Non-pigmented ciliary epithelial cell (primary cell): ENCODE measurements at places on chromosomes 2 and 18.

- no peak for DNase-seq
Measured at GRCh38 chr2:7449298-7449697, 532.1 kb downstream of the RNF144A start.

GRCh38 chr2:143486976-143487375, 357.8 kb downstream of the ARHGAP15 start:
- no peak for DNase-seq

GRCh38 chr2:228446734-228447133, 265.2 kb upstream of the SPHKAP start:
- DNase-seq: no peak

GRCh38 chr2:208255557-208256106, 761 bp upstream of the IDH1 start:
- DNase-seq: no peak

GRCh38 chr2:10161206-10161931, 38.8 kb downstream of the RRM2 start:
- no peak for DNase-seq

- DNase-seq: no peak
Measured at GRCh38 chr2:74525717-74526648, at the start of gene DQX1. TSS of gene DQX1 (minus strand) at chr2:74526231. CDS start at chr2:74525729, 502 bp downstream.

DNA sequence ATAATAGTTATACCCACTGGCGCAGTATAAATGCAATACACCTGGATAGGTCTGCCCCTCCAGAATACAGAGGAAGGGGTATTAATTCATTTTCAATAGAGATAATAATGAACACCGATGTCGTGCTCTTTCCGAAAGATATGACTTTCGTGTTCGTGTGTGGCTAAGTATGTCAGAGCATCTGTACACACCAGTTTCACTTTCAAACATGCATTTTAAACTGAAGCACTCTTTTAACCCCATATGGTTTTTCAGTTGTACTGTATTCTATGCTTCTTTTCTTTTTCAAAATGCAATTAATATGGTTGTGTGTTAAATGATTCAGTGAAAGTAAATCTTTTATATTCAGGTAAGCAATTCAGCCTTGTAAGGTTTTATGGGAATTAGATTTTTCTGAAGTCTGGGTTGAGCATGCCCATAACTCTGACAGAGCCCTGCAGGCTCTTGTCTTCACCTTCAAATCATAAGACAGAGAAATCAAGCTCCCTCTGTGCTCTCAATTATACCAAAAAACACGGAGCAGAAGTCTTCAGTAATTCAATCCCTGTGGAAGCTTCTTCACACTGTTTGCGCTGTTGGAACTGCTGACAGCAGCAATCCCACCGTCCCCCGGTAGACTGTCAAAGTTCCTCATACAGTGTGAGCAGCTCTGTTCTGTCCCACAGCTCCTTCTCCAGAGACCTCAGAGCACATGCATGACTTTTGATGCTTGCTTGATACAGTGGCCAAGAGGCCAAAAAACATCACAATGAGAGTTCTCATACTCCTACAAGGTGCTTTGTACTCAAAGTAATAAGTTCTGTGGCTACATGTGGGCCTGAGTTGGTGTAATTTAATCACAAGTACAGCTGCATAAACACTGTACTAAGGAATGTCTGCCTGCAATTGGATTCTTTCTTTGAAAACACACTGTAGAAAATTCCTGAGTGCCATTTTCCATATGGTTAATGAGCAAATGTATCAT, 186.8 kb downstream of the ZNF521 start:
- no peak for DNase-seq

DNA sequence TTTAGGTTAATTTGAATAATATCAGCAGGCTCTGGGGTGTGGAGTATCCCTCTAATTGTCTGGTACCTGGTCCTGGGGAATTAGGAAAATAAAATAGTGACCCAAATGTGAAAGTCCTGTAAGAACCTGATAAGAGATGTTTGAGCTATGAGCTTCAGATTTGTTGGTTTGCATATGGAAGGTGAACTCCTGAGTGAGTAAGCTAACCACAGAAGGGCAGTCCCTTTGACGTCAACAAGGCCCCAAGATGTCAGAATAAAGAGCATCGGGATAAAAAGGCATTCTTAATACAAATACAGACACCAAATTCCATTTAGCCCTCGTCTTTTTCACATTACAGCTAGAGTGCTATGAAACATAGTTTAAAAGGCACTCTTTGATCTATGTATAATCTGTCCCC, 1366.3 kb upstream of the TMEFF2 start:
- no peak for DNase-seq

GRCh38 chr2:202609381-202610145, 25.2 kb upstream of the FAM117B start:
- no peak for DNase-seq

DNA sequence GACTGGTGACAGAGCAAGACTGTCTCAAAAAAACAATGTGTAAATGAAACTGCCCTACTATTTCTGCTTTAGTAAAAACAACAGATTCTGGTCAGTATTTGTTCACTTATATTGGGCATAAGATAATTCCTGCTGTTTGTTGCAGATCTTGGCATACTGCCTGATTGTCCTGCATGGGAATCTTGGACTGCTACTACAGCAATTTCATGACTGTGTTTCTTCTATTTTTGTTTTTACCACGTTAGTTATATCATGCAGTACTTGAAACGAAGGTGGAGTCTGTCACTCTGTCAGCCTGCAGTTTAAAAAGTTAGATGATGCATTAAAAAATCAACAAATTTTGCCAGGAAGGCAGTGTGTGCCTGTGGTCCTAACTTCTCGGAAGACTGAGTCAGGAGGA, 14.2 kb upstream of the CLASP1 start:
- DNase-seq: no peak

- DNase-seq: no peak
Measured at GRCh38 chr2:203918839-203919238, 17.7 kb upstream of the ICOS start.

DNA sequence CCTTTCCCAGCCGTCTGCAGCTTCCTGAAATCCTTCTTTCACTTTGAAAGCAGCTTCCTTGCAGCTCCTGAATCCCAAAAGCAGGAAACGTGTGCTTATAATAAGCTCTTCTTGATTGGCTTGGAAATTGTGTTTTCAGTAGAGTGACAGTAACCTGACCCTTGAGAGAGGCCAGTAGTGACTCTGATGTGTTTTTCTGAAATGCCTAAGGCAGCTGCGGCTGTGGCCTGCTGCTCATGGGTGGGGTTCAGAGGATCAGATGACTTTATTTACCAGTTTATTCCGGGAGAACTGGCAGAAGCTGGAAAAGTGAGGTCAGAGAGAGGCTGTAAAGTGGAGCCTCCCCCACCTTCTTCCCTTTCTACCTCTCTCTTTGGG, 31.9 kb upstream of the RPIA start:
- no peak for DNase-seq

- DNase-seq: peak; percentile 94
Measured at GRCh38 chr18:22465859-22466457, 48.2 kb upstream of the CTAGE1 start.

GRCh38 chr2:16165518-16166326, 225.4 kb downstream of the MYCN start:
- DNase-seq: no peak

DNA sequence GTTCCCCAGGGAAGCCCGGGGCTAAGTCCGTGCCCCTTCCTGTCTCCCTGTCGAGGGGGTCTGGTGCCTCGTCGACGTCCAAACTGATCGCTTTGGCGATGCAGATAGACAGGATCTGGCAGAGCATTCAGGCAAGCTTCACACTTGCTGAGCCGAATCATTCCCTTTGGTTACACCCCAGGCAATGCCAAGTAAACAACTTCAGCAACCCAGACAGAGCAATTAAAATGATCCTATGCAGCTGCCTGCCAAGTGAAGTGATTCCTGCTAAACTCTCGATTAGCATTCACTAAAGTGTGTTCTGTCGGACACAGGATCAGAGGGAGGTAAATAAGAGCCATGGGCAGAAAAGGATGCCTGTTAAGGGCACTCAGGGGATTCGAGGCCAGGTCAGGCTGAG, 108.2 kb upstream of the RAB12 start:
- no peak for DNase-seq

- no peak for DNase-seq
Measured at GRCh38 chr2:230814616-230815015, 50.1 kb upstream of the ITM2C start.

- no peak for DNase-seq
Measured at GRCh38 chr2:218583983-218584850, 15.6 kb downstream of the CNOT9 start.

- DNase-seq: no peak
Measured at GRCh38 chr2:160538559-160539355, 45.1 kb upstream of the RBMS1 start.

DNA sequence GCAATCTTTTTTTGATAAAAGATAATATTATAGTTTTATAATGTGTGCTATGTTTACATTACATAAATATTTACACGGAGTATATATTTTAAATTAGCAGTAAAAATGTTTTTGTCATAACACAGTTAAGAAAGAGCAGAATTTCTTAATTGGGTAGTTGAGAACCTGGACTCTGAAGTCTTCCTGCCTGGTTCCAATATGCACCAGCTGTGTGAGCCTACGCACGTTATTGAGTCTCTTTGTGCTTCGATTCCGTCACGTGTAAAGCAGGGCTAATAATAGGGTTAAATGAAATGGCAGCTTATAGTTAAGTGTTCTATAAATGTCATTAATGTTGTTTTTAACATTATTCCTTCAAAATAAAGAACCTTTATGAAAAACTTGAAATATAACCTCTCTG, 1.2 kb upstream of the CCDC88A start:
- no peak for DNase-seq

DNA sequence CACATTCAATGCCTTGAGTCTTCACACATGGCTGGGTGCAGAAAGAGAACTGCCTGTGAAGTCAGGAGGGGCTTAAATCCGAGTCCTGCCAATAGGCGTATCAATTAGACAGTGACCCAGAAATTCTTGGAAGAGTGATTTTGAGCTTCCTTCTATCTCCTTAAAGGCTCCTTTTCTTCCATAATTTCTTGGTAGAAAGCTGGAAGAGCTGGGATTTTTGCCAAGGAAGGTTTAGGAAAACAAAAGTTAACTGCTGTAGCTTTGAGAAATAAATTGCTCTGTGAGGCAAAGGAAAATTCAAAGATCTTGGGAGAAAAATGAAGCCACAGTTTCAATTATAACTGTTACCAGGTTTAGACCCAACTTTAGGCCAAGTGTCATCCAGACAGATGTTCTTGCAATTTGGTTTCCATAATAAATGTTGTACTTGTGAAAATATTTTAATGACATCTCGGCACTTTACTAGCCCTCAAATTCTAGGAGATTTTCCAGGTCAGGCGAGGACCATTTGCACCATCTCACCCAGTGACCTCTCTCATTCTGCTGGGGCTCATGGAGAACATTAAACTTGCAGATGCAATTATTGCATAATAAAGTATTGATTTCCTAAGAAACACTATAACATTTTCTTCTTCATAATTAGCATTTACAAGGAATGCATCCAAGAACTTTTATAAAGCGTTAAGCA, 329.7 kb upstream of the MEIS1 start:
- DNase-seq: no peak

- no peak for DNase-seq
Measured at GRCh38 chr2:177015356-177015923, 197.2 kb upstream of the HNRNPA3 start.

DNA sequence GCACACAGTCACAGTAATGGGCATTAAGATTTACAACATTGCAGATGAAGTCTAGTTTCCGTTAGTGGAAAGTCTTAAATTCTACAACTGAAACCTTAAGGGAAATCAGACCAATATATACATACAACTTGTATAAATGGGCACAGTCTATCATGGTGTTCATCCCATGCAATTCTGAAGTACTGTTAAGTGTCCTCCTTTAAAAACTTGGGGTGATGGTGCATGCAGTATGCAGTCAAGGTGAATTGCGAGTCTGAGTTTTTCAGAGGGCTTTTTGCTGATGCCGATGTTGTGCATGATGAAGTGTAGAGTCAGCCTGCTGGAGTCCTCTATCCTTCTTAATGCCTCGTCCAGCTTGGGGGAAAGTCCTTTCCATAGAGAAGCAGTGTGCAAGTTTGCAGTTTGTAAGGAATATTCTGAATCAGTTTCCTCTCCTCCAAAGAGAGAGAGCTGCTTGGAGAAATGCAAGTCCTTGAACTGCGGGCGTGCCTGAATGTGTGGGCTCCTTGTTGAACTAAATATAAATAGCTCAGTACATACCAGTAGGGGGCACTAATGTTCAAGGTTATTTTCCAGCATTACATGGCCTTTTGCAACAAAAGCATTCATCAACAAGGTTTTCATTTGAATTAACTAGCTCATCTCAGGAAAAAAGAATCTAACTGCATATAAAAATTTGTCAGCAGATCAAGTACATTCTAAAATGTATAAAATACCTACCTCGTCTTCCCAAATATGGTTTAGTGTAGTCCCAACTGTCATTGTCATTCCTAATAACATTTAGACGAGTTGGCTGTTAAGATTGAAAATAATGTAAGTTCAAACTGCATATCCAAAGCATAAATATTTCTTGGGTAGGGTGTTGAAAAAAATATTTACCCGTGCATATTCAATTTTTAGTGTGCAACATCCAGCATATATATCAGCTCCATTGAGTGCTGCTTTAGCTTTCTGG, 21.3 kb downstream of the HNRNPLL start:
- peak; percentile 53 for DNase-seq

- DNase-seq: no peak
Measured at GRCh38 chr18:48376934-48377333, 32.2 kb downstream of the ZBTB7C start.

DNA sequence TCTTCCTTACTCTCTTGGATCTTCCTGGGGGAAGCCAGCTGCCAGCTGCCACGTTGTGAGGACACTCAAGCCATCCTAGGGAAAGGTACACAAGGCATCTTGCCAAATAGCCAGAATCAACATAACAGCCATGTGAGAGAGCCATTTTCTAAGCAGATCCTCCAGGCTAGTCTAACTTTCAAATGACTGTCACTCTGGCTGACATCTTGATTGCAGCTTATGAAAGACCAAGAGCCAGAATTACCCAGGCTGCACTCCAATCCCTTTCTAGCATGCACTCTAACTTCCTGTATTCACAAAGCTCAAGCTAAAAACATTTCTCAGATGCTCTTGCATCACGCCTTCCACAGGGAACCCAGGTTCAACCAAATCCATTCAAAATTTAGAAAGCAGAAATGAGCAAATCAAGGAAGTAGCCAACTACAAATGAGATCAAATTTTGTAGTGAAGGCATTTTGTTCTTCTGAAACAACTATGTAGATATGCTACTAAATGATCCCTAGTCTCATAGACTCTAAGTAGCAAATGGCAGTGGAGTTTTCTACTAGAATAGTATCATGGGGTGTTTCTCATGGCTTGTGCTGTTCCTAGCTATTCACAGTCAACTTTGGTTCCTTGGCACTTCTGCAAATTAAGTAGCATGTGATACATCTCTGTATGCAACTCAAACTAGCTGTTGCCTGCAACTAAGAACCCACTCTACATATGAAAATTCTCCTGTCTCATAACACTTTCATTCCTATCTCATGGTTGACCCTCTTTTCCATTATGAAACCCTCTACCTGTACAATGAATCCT, 281.9 kb downstream of the ZEB2 start:
- no peak for DNase-seq

- peak; percentile 53 for DNase-seq
Measured at GRCh38 chr2:237818066-237818473, 19.5 kb downstream of the RBM44 start.

DNA sequence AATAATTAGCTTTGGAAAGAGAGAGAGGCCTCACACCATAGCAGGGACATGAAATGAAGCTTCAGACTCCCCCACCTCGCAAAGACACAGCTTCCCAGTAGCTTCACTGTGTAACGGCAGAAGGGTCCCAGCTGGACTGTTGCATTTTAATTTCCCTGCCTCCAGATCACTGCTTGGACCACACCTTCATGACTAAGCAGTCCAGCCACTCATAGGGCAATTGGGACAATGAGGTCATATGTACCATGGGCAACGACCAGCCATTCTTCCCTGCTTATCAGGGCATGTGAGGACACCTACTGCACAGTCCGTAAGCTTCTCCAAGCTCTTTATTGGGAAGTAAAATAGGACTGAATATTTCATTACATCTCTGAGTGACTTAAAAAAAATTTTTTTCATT, 183.0 kb downstream of the MREG start:
- no peak for DNase-seq
